ENCODE measurements at places on chromosomes 1 and 21. TPM values are rescaled to one million over a fixed set of nuclear protein-coding genes. Genes with fewer than 3 reads are reported as not detected.

Gene PIK3C2B
- total RNA-seq, result 34.5 TPM

Gene UBE2U
- not detected for total RNA-seq

Gene GBP4
- 5.8 TPM for total RNA-seq

Gene CD1B
- not detected for total RNA-seq

Gene PRSS38
- not detected for total RNA-seq

Measured in thoracic aorta (tissue), 2 donors.